Ecto neural progenitor cell (in vitro differentiated cells): ENCODE measurements at places on chromosomes 4 and X.
A peak's percentile ranks its signal among the peaks of the same experiment; 100 is the strongest.

DNA sequence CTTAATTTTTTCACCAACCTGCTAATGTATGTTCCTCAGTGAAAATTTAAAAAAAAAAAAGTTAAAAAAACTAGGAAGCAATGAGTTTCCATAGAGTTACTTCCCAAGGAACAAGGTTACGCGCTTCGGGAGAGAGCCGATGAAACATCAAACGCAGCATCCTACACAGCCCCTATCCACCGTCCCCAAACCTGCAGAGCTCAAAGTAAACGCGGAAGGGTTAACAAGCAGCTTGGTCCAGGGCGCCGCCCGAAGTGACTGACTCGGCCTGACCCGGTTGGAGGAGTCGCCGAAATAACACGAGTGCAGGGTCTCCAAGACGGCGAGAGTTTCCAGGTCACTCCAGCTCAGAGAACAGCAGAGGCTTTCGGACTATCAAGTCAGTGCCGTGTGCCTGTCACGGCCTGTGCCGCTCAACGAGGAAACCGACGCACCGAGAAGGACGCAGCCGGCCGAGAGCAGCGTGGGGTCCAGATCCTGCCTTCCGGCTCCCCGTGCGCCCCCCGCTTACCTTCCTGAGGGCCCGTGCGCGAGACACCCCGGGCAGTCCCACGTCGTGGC, 512 bp downstream of the NOP14 start:
- peak; percentile 80 for DNase-seq

DNA sequence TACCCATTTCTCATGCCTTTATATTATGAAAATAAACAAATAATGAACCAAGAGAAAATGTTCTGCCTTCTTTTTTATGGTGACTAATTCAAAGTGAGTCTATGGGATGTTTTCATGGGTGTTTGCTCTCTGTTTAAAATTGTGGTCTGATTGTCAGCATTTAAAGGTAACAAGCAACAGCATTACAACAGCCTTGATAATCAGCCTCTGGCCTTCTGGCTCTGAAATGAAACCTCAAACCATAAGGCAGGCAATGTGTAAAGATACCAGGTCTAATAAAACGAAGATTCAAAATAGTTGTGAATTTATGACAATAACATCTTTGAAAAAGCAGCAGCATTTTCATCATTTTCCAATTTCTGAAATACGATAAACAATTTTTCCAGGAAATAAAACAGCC, 63.7 kb downstream of the FAM13A start:
- no peak for DNase-seq

- DNase-seq: no peak
Measured at GRCh38 chr4:31100536-31100935, 380.4 kb downstream of the PCDH7 start.

DNA sequence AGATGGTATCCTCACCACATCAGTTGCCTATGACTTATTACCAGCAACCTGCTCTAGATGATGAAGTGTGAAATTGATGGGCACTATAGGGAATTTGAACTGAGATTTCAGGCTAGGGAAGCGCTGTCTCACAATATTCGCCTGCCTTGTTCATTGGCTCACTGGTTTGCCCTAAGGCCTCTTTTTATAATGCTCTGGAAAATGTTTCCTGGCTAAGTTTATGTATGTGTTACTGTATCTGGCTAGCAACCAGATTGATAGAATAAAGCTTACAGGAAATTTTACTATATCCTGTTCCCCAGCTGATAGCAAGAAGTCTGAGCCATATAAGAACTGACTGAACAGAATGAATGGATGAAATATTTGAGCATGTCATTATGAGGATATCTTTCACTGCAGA, 71.6 kb downstream of the GSTCD start:
- no peak for DNase-seq
